Esophagus squamous epithelium (tissue), 5 donors: ENCODE measurements at places on chromosomes 3 and 15. TPM values are rescaled to one million over a fixed set of nuclear protein-coding genes. Genes with fewer than 3 reads are reported as not detected.

DNA sequence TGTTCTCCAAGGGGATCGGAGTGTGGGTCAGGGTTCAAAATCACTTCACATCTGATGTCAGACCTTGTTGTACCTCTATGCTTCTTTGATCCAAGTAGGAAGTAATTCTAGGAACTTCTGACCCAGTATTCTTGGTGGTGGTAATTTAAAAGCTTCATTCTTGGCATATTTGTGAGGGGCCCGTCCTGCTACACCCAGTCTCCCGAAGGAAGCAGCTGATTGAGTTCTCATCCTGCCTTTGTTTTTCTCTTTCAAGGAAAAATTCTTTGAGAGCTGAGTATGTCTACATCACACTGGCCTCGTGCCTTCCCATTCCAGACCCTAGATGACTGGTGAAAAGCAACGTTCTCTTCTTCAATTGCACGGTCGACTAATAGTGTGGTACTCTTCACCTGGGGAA, 234.4 kb upstream of the TPRG1 start:
- DNase-seq = no peak

DNA sequence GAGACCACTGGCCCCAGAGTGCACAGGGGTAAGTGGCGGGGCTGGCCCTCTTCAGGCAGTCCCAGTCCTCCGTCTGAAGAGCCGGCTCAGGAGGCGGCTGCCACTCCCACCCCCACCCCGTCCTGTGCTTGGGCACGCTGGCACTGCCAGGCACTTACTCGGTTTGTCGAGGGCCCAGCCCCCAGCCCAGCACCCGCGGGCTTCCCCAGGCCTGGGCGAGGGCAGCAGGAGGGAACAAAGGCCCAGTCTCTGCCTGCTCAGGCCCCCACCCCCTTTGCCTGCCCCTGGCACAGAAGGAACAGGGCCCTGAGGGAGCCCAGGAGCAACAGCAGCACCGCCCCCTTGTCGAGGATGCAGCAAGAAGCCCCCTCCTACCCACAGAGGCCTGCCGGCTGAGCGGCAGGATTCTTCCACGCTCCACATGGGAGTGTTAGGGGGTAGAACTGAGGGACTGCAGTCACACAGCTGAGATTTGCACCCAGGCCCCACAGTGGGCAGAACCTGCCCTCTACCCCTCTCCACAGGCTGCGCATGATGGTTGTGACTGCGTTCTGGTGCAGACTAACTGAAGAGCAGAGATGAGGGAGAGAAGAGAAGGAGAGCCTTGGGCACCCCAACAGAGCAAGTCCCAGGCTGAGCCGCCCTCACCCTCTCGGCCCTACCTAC, 8.9 kb downstream of the DUSP7 start:
- DNase-seq = no peak

DNA sequence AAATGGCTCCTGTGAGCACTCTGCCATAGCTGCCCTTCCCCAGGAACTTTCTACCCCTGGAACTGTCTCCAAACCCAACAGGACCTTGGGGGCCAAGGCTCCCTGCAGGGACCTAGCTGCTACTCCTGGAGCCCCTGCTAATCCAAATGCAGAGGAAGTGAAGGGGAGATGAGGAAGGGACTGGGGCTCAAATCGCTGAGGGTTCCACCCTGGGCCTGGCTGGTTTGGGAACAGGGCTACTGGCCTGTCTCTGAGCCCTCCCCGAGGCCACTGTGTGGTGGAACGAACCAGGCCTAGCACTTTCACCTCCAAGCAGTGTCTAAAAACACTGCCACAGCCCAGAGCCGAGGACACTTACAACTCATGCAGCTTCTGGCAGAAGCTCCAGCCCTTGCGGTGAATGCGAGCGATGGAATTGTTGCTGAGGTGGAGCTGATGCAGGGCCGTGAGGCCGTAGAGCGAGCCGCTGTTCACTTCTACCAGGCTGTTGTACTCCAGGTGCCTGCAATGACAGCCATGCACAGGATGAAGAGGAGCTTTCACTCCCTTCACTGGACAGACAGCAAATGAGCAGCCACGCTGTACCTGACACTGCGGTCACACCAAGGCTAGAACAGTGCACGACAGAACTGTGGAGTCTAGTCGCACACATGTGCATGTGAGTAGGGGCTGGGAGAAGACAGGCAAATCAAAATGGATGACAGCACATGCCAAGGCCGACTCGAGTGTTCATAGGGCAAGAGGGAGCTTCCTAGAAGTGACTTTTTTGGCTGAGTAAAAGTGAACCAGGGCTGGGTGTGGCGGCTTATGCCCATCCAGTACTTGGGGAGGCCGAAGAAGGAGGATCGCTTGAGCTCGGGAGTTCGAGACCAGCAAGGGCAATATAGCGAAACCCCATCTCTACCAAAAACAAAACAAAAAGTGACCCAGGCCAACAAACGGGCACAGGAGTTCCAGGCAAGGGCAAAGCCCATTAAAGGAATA, 90.8 kb downstream of the LRIG1 start:
- no peak for DNase-seq

DNA sequence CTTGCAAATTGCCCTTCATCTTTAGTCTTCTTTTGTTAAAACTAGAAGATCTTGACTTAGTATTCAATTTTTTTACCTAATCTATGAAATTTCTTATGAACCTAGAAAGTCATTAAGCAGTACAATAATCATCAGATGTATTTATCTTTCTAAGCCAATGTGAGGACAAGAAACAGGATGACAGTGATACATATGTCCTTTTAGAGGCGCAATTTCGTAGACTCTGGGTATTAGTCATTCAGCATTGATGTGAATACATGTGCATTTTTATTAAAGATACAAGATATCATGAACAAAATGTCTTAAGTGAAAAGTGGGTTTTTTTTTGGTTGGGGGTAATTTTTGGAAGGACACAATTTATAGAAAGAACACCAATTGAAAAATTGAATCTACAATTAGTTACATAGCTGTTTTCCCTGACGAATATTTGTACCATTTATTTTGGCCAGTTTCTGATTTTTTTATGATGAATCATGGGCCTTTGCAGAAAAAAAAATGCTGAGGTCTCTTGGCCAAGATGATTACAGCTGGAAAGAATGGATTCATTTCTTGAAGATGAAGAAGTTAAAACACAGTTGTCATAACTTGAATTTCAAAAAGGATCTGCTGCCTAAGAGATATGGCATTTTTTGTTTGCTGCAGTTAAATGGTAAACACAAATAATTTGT, 48.9 kb upstream of the AGTR1 start:
- DNase-seq = no peak

DNA sequence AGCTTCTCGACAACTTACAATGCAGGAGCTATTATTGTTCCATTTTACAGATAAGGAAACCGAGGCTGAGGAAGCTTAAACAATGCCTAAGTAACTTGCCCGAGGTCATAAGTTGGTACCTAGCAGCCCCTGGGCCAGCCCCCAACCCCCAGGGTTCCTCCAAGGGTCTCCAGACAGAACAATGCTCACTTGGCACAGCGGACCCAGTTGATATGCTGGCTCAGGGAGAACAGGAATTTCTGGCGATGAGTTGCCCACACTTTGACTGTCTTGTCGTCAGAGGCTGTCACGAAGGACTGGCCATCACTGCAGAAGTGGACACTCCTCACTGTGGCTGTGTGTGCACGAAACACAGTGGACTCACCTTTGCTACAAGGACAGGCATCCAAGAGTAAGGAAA, 5.2 kb downstream of the POC1A start:
- DNase-seq = no peak

- DNase-seq = no peak
These were observed 57.2 kb upstream of the MME start for GRCh38 chr3:155022896-155023295.

The GOLGA8O gene
- not detected for total RNA-seq

The TAGLN3 gene
- total RNA-seq = not detected
